ENCODE measurements at places on chromosomes 7 and 10. TPM values are rescaled to one million over a fixed set of nuclear protein-coding genes. Genes with fewer than 3 reads are reported as not detected.

DNA sequence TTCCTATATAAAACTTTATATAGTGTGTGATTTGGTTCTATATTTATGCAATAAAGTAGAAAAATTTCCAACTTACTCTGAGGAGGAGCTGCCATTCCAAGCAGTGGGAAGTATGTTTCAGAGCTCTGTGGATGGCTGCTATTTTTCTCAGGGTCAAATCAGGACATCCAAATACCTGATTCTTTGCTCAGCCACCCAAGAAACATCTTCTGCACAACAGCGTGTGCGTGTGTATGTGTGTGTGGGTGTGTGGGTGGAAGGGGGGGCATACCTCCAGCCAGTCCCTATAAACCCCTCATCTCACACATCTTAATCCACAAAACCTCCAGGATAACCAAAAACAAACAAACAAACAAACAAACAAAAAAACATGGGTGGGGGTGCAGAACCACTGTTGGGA, 66.3 kb upstream of the EMX2 start:
- no peak overlapping the region for H3K4me3 ChIP-seq
- H3K36me3 ChIP-seq, result no peaks in the 10 kb centered on the region
- DNase-seq, result no peak
- H3K27me3 ChIP-seq, result no peaks in the 10 kb centered on the region

GRCh38 chr10:84204122-84204521, 9.8 kb downstream of the CDHR1 start:
- H3K27ac ChIP-seq, result no peak overlapping the region
- DNase-seq, result no peak
- H3K4me3 ChIP-seq, result no peak overlapping the region
- no peaks in the 10 kb centered on the region for H3K36me3 ChIP-seq

DNA sequence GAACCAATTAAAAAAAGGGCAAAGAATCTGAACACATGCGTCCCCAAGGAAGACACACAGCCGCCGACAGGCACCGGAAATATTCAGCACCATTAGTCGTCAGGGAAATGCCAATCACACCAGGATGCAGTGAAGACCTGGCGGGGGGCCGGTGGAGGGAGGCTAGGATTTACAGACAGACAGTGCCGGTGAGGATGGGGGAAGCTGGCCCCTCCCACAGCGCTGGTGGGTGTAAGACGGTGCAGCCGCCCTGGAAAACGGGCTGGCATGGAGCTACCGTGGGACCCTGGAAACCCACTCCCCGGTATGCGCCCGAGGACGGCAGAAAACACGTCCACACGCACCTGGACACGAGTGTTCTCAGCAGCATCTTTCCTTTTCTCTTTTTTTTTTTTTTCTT, 4.8 kb upstream of the ADAP1 start:
- peaks cover 10% of the 10 kb centered on the region for H3K4me1 ChIP-seq
- DNase-seq, result no peak
- no peaks in the 10 kb centered on the region for H3K27me3 ChIP-seq
- H3K4me3 ChIP-seq, result no peak overlapping the region

DNA sequence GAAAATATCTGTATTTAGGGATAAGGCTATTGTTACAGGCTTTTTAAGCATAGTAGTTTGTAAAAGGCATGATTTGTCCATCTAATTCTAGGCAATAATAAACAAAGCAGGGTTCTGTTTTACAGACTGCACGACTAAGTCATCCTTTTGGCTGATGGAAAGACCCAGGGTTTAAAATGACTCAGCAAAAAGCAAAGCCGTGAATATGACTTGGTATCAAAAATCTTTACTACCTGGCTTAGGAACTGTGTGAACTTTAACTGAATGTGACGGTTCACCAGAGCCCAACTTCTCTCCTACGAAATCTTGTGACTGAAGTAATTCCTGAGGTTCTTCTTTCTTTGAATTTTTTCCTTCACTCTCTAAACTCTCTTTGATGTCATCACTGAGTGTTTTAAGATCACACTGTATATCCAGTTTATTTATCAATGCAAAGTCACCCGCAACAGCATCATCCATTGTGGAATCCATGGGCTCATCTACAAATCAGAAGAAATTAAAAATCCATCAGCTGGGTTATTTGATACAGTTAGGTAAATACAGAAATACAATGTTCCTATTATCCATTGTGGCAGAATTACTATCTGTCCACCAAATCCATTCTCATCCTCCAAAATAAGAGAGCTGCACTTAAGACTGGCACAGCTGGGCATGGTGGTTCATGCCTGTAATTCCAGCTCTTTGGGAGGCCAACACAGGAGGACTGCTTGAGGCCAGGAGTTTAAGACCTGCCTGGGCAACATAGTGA, 17.0 kb downstream of the ATE1 start:
- no peaks in the 10 kb centered on the region for H3K4me1 ChIP-seq
- no peak overlapping the region for H3K4me3 ChIP-seq
- H3K27ac ChIP-seq, result no peak overlapping the region
- peaks cover 2% of the 10 kb centered on the region for H3K36me3 ChIP-seq
- no peaks in the 10 kb centered on the region for H3K27me3 ChIP-seq
- DNase-seq, result no peak

DNA sequence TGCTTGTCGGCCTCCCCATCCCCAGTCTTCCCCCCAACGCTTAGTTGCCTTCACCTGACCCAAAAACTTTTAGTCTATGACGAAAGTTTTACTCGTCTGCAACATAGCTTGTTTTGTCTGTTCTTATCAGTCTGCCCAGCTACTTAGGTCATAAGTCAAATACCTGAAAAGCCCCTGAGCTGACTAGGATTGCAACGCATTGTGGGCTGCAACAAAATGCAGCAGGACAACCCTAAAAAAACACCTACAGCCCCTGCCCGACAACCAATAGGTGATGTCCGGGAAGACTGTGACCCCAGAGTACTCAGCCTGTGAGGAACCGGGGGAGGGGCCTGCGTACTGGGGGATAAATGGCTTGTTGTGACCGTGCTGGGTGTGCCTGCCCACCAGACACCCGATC, 19.3 kb upstream of the GPER1 start:
- DNase-seq, result no peak
- H3K27ac ChIP-seq, result no peak overlapping the region
- H3K27me3 ChIP-seq, result no peaks in the 10 kb centered on the region
- no peaks in the 10 kb centered on the region for H3K36me3 ChIP-seq
- no peak overlapping the region for H3K4me3 ChIP-seq

GRCh38 chr7:5495581-5496375, 72.1 kb upstream of the TNRC18 start:
- H3K36me3 ChIP-seq, result peaks cover 7% of the 10 kb centered on the region
- DNase-seq, result peak; percentile 96
- no peak overlapping the region for H3K4me3 ChIP-seq
- H3K27ac ChIP-seq, result peak overlapping the region; percentile 75
- no peaks in the 10 kb centered on the region for H3K27me3 ChIP-seq

GRCh38 chr10:109187677-109188076, 735.6 kb downstream of the XPNPEP1 start:
- no peak for DNase-seq
- H3K27ac ChIP-seq, result no peak overlapping the region
- H3K4me1 ChIP-seq, result no peaks in the 10 kb centered on the region
- no peaks in the 10 kb centered on the region for H3K27me3 ChIP-seq
- H3K4me3 ChIP-seq, result no peak overlapping the region

Gene OR9A2
- total RNA-seq, result not detected

Gene LRMDA
- 25.4 TPM for total RNA-seq

- DNase-seq, result no peak
- H3K4me3 ChIP-seq, result no peak overlapping the region
- no peak overlapping the region for H3K27ac ChIP-seq
- no peaks in the 10 kb centered on the region for H3K36me3 ChIP-seq
- H3K4me1 ChIP-seq, result no peaks in the 10 kb centered on the region
- no peaks in the 10 kb centered on the region for H3K27me3 ChIP-seq
These were observed 38.8 kb downstream of the GSDME start for GRCh38 chr7:24718431-24718831.

DNA sequence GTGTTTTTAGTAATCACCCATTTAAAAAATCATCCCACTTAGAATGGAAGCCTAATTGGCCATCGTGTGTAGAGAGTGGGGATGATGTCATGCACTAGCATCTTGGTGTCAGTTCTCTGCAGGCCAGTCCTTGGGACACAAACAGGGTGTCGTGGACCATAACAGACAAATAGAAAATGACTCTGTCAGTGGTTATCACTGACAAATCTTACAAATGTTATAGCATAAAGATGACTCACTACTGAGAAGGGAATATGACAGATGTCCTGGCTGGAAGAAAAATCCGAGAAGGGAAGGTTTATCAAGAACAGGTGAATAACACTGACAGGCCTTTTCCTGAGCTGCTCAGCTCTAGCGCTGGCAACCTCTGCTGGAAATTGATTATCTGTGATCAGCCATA, 10.6 kb downstream of the CABCOCO1 start:
- no peak overlapping the region for H3K4me3 ChIP-seq
- H3K27me3 ChIP-seq, result no peaks in the 10 kb centered on the region
- H3K27ac ChIP-seq, result no peak overlapping the region
- no peaks in the 10 kb centered on the region for H3K4me1 ChIP-seq
- no peak for DNase-seq

GRCh38 chr7:15886626-15887025, 200.1 kb upstream of the MEOX2 start:
- H3K27ac ChIP-seq, result no peak overlapping the region
- no peaks in the 10 kb centered on the region for H3K36me3 ChIP-seq
- H3K4me1 ChIP-seq, result no peaks in the 10 kb centered on the region
- H3K27me3 ChIP-seq, result no peaks in the 10 kb centered on the region
- DNase-seq, result no peak

DNA sequence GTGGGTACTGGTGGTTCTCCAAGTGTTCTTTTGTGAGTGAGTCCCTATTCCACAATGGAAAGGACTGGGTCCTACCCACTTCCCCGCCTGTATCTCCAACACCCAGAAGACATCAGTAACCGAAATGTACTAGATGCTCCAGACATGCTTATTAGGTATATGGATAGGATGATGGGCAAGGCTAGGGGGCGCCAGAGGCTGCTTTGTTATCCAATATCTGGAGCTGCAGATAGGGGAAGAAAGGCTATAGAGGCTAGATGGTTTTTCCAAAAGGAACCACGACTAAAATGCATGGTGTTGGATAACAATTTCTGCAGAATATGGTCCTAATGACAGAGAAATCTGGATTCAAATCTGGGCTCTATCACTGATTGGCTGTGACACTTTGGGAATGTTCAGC, 56.2 kb upstream of the TM9SF3 start:
- H3K36me3 ChIP-seq, result no peaks in the 10 kb centered on the region
- no peak overlapping the region for H3K27ac ChIP-seq
- DNase-seq, result peak; percentile 91
- no peaks in the 10 kb centered on the region for H3K27me3 ChIP-seq

Gene KCNH2
- total RNA-seq, result 5.3 TPM
